ENCODE measurements at places on chromosomes 6 and 20. TPM values are rescaled to one million over a fixed set of nuclear protein-coding genes. Genes with fewer than 3 reads are reported as not detected.
A peak's percentile ranks its signal among the peaks of the same experiment; 100 is the strongest.

DNA sequence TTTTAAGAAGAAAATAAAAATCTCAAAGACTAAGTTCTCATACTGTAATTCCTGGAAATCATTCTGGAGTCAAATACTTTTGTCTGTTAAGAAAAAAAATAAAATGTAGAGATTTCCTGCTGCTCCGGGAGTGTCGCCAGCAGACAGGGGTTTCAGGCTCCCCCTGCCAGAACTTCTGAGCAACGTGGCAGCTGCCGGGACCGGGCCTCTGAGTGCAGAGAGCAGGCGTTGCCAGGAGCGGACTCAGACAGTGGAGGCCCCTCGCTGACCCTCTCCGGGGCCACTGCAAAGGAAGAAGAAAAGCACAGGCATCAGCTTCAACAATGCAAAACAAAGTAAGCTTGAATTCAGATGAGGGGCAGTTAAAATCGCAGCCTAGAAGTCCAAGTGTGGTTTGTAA, 95.5 kb downstream of the THBS2 start:
- no peaks in the 10 kb centered on the region for H3K36me3 ChIP-seq
- H3K4me1 ChIP-seq: no peaks in the 10 kb centered on the region
- H3K4me3 ChIP-seq: no peak overlapping the region
- H3K27ac ChIP-seq: no peak overlapping the region
- no peak for DNase-seq

DNA sequence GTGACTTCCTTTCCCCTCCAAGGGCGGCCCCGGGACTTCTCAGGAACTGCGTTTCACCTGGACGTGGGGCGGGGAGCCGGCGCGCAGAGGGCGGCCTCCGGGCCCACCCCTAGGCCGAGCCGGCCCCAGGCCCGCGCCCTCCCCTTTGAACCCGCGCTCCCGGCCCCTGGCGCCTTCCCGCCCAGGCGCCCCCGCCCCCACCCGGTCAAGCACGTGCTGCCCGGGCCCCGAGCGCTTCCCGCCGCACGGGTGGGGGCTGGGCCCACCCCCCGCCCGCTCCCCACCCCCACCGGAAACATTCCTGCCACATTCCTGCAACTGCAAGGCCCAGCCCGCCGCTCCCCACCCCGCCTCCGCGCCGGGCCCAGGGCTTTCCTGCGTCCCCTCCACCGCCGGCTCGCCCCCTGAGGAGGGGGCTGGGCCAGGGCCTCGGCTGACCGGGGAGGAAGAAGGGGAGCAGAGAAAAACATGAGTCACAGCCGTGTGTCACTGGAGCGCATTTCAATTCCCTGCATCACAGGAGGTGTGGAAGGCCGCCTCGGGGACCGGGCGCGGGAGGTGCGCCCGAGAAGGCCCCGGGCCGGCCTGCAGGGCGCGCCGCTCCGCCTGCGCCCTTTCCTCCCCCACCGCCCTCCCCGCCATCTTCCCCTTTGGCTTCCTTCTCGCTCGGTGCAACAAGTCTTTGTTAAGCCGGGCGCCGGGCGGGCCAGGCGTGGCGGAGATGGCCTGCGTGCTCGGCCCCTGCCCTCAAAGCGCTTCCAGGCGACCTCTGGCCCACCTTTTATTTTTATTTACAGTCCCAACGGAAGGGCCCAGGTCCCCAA, 1.2 kb upstream of the HMGA1 start:
- no peaks in the 10 kb centered on the region for H3K27me3 ChIP-seq
- H3K27ac ChIP-seq: peak overlapping the region; percentile 99
- no peaks in the 10 kb centered on the region for H3K36me3 ChIP-seq
- peak overlapping the region; percentile 76 for H3K4me3 ChIP-seq
- H3K4me1 ChIP-seq: peaks cover 32% of the 10 kb centered on the region
- peak; percentile 61 for DNase-seq

DNA sequence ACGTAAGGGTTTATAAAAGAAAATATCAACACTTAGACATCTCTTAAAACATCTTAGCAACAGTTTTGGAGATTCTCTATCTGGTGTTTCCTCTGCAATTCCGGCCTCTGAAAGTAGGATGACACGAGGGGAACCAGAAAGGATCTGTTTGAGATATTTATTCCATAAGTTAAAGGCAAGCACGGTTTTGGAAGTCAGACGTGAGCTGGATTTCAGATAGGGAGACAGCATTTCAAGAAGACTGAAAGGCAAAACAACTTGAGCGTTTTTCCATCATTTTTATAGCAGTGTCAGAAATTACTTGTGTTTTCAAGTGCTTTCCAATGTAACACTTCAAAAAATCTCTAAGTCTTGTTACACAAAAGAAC, 52.9 kb upstream of the BTN3A2 start:
- no peaks in the 10 kb centered on the region for H3K4me1 ChIP-seq
- peak overlapping the region; percentile 56 for H3K27ac ChIP-seq
- no peaks in the 10 kb centered on the region for H3K27me3 ChIP-seq
- H3K4me3 ChIP-seq: peak overlapping the region; percentile 96

GRCh38 chr6:148735989-148736388, 10.8 kb upstream of the UST start:
- no peak overlapping the region for H3K4me3 ChIP-seq
- H3K27me3 ChIP-seq: no peaks in the 10 kb centered on the region
- DNase-seq: no peak

Gene ARMH2
- 1.8 TPM for total RNA-seq

Gene SLC24A3
- total RNA-seq: 0.25 TPM

- peak; percentile 26 for DNase-seq
- H3K4me3 ChIP-seq: peak overlapping the region; percentile 37
- no peaks in the 10 kb centered on the region for H3K4me1 ChIP-seq
- no peaks in the 10 kb centered on the region for H3K36me3 ChIP-seq
- peaks cover 15% of the 10 kb centered on the region for H3K27me3 ChIP-seq
These were observed 81.0 kb downstream of the GPX5 start for GRCh38 chr6:28606424-28607391.

Gene PAX1
- not detected for total RNA-seq

- no peak within 1 kb of the TSS for H3K4me3 ChIP-seq
- H3K4me1 ChIP-seq: no peaks in the 10 kb centered on the region
- peaks cover 58% of the 10 kb centered on the region for H3K27me3 ChIP-seq
- H3K27ac ChIP-seq: no peak within 1 kb of the TSS
- DNase-seq: no peak
- H3K36me3 ChIP-seq: no peaks in the 10 kb centered on the region
These were observed at the start of gene TFAP2B for GRCh38 chr6:50818673-50819072. TSS of gene TFAP2B (plus strand) at chr6:50818871. CDS start at chr6:50818892, 21 bp downstream.

GRCh38 chr6:47144306-47144705, 102.2 kb upstream of the ADGRF1 start:
- no peak overlapping the region for H3K27ac ChIP-seq
- H3K27me3 ChIP-seq: no peaks in the 10 kb centered on the region
- no peaks in the 10 kb centered on the region for H3K4me1 ChIP-seq
- H3K4me3 ChIP-seq: no peak overlapping the region
- H3K36me3 ChIP-seq: no peaks in the 10 kb centered on the region
- no peak for DNase-seq

DNA sequence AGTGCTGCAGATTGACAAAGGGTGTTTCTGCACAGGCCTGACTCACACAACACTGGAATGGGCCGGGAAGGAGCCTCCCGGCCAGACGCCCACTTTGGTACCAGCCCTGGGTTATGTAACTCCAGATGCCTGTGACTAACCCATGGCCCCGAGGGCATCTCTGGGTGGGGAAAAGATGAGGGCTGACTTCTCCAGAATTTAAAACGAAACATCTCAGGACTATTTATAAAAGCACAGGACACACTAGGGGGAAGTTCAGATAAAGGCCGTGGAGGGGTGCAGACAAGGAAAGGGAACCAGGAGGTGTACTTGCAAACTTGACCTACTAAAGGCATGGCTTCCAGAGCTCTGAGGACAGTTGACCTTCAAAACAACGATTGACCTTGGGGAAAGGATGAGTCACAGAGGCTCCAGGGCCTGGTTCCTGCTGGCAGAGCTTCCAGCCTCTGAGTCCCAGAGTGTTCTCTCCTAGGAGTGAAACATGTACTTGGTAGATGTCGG, 196.9 kb downstream of the NFATC2 start:
- no peaks in the 10 kb centered on the region for H3K27me3 ChIP-seq
- no peak overlapping the region for H3K27ac ChIP-seq
- no peak for DNase-seq

DNA sequence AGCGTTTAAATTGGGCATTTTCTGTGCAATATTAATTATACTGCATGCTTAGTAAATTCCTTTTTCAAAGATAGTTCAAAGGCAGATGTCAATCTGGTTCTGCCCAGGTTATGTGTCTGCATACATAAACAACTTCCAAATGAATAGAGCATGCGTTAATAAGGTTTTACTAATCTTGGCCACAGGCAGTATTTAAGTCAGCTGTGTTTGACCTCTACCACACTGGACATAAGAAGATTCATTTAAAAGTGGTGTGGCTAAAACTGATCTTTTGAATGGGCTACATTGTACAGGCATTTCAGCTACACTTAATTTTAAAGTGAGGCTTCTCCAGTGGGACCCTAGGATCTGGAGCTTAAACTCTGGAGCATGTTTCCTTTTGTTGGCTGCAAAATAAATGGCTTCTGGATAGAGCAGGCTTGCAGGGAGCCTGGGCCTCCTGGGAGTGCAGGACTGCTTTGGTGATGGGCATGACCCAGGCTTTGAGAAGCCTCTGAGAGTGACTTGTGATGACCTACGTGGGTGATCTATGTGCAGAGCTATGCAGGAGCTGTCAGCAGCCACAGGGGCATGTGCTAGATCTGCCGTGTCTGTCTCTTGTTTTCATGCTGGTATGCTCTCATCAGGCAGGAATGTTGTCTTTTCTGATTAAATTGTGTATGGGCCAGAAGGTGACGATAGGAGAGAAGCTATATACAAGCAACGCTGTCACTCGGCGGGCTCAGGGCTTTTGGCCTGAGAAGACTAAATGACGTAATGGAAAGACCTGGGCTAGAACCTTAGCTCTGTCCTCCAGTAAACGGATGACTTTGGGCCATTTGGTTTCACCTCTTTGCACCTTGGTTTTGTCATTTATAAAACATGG, 331.2 kb downstream of the QKI start:
- H3K27ac ChIP-seq: no peak overlapping the region
- H3K4me3 ChIP-seq: no peak overlapping the region
- H3K36me3 ChIP-seq: no peaks in the 10 kb centered on the region

GRCh38 chr6:131948692-131949619, 2.2 kb downstream of the CCN2 start:
- H3K36me3 ChIP-seq: no peaks in the 10 kb centered on the region
- peaks cover 5% of the 10 kb centered on the region for H3K4me1 ChIP-seq
- DNase-seq: no peak
- peaks cover 38% of the 10 kb centered on the region for H3K27me3 ChIP-seq
- no peak overlapping the region for H3K27ac ChIP-seq

GRCh38 chr20:62805711-62806382, 1.2 kb downstream of the OGFR start:
- H3K27me3 ChIP-seq: no peaks in the 10 kb centered on the region
- peak overlapping the region; percentile 57 for H3K27ac ChIP-seq
- peak overlapping the region; percentile 48 for H3K4me3 ChIP-seq
- DNase-seq: no peak
- peaks cover 27% of the 10 kb centered on the region for H3K36me3 ChIP-seq
- H3K4me1 ChIP-seq: peaks cover 38% of the 10 kb centered on the region

DNA sequence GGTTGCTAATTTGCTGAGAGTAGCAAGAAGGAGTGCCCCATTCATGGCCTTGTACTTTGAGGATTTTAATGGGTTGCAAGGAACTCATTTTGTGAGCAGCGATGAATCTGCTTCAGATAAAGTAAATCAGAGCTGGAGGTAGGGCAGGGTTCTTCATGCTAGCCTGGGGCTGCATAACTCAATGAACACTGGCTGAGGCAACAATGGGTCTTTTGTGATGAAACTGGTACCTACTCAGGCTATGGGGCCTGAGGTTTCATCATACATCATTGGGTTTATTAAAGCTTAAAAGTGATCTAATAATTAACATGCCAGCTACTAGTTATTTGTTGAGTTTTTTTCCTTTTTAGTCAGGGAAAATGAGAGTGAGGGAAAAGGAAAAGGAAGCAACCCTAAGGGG, 106.9 kb downstream of the FAM50B start:
- H3K4me3 ChIP-seq: no peak overlapping the region
- no peak for DNase-seq
- H3K4me1 ChIP-seq: no peaks in the 10 kb centered on the region
- H3K36me3 ChIP-seq: no peaks in the 10 kb centered on the region
- H3K27me3 ChIP-seq: peaks cover 11% of the 10 kb centered on the region

DNA sequence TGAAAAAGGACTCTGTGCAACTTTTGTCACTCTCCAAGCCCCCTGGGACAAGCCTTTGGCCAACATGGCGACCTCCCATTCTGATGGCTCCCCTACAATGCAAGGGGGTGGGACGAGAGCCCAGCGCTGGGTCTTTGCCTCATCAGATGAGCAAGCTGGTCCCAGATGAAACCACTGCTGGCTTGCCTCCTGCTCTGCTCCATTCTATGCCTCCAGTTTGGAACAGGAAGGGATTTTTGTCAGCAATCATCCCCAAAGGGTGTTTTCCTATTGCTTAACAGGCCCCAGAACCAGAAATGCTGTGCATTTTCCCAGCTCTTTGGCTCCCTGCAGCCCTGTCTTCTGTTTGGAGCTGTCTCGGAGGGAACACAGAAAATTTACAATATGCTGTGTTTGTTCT, 412.7 kb downstream of the MAFB start:
- no peaks in the 10 kb centered on the region for H3K27me3 ChIP-seq
